ENCODE measurements at places on chromosomes 4 and X. TPM values are rescaled to one million over a fixed set of nuclear protein-coding genes. Genes with fewer than 3 reads are reported as not detected.

The CT45A10 gene
- not detected for total RNA-seq

The ZNF711 gene
- total RNA-seq = 87.8 TPM

The SUPT20HL1 gene
- not detected for total RNA-seq

The USP26 gene
- not detected for total RNA-seq

The SERTM2 gene
- total RNA-seq = not detected

The VEGFC gene
- 3.0 TPM for total RNA-seq

The C4orf50 gene
- 9.4 TPM for total RNA-seq

The RBM46 gene
- total RNA-seq = 0.27 TPM

The KLHL4 gene
- 13.8 TPM for total RNA-seq

The EDNRA gene
- 10.5 TPM for total RNA-seq

The MSX1 gene
- total RNA-seq = 6.7 TPM

The PGRMC1 gene
- 149 TPM for total RNA-seq

The CXorf49 gene
- not detected for total RNA-seq

The SPACA5 gene
- total RNA-seq = not detected

The PAGE2B gene
- total RNA-seq = not detected

The GAGE12E gene
- total RNA-seq = not detected

The XAGE1A gene
- total RNA-seq = not detected

The ATOH1 gene
- 6.3 TPM for total RNA-seq

The TLR2 gene
- total RNA-seq = 2.2 TPM

The ARR3 gene
- total RNA-seq = not detected

The SRPX2 gene
- 1.4 TPM for total RNA-seq

The FBXL5 gene
- total RNA-seq = 140 TPM

The UGT2B10 gene
- not detected for total RNA-seq

The TCEAL1 gene
- 19.5 TPM for total RNA-seq

The FRMPD4 gene
- 7.2 TPM for total RNA-seq

Measured in cerebellum (tissue), 4 donors.